ENCODE measurements at places on chromosomes 11 and 22. TPM values are rescaled to one million over a fixed set of nuclear protein-coding genes. Genes with fewer than 3 reads are reported as not detected.

- DNase-seq: no peak
Measured at GRCh38 chr22:43745783-43746356, 66.2 kb downstream of the EFCAB6 start.

GRCh38 chr11:47302853-47303252, 32.9 kb downstream of the MADD start:
- DNase-seq: no peak

- no peak for DNase-seq
Measured at GRCh38 chr11:127624306-127624856, 623.8 kb upstream of the KIRREL3 start.

DNA sequence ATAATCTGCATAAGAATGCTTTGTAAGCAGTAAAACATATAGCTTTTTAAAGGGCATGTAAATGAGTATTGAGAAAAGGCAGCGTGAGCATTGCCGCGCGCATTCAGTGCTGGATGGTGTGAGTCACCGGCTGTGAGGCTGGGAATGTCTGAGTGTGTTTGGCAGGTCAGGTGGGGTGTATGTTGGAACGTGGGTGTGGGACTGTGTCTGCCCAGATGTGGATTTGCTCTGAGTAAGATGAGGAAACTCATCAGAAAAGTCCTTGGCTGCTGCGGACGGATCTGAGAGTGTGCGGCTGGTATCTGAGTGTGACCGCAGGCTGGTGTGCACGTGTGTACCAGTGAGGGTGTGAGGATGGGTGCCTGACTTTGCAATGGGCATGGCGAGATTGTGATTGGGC, 66.2 kb upstream of the NECTIN1 start:
- DNase-seq: no peak

DNA sequence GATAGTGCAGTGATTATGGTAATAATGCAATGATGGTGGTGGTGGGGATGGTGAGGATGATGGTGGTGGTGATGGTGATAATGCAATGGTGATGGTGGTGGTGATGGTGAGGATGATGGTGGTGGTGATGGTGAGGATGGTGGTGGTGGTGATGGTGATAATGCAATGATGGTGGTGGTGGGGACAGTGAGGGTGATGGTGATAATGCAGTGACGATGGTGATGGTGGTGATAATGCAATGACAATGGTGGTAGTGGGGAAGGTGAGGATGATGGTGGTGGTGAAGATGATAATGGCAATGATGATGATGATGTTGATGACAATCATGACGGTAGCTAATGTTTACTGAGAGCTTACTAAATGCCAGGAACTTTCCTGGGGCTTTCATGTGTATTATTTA, 79.6 kb upstream of the MYOD1 start:
- DNase-seq: no peak

DNA sequence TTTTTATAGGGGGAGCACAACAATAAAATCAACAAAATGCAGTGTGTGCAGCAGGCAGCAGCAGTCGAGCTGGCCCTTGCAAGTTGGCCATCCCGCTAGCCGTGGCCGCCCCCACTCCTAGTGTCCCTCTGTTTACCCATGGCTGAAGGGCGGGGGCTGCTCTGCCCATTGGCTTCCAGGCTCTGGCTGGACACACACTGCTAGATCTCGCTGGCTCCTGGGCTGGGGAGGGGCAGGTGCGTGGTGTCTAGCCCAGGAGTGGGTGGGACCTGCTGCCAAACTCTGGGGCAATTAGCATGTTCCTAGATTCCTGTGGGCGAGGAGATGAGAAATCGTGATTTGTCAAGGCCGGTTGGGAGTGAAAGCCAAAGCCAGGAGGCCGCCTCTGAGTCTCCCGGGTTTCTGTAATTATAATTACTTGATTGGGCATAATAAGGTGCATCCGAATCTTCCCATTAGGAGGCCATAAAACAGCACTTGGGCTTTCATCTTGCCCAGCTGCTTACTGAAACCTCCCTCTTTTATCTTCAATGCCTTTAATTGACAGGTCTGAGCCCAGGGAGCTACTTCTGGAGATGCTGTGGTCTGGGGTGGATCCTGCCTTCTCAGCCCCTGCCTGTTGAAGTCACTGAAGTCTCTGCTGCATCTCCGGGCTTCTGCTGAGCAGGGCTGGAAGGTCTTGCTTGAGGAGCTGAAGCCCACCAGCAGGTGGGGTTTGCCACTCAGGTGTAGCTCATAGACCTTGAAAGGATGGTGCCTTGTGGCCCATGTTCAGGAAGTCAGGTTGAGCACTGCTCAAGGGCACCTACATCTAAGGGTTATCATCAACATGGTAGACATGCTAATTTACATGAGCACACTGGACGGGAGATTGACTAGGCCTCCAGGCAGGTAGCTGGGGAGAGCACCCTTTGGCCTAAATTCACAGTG, 44.5 kb upstream of the DKK3 start:
- DNase-seq: no peak

DNA sequence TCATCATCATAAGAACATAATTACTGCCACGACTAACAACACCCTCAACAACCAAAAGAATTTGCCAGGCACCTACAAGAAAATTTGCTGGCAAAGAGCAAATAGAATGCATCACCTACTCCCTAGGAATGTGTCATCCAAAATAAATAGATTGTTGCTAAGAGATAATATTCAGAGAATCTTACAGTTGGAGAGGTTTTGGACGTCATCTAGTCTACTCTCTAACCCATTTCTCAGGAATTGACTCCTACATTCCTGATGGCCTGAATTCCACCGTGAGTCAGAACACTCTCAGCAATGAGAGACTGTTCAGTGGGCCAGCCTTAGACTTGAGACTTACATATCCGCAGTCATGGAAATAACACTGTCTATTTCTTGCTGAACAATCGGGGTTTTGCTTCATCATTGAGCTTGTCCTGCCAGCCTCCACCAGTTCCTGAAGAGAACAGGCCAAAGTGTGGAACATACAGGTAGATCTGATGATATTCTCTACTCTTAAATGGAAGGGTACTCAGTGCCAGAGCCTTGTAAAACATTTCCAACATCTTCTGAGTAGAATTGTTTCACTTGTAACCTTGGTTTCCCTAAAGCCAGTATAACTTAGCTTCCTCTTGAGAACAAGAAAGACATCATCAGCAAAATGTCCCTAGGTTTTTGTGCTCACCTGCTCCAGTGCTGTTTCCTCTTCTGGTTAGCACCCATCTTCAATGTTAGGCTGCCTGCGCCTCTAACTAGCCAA, 8.3 kb downstream of the KIRREL3 start:
- DNase-seq: no peak

DNA sequence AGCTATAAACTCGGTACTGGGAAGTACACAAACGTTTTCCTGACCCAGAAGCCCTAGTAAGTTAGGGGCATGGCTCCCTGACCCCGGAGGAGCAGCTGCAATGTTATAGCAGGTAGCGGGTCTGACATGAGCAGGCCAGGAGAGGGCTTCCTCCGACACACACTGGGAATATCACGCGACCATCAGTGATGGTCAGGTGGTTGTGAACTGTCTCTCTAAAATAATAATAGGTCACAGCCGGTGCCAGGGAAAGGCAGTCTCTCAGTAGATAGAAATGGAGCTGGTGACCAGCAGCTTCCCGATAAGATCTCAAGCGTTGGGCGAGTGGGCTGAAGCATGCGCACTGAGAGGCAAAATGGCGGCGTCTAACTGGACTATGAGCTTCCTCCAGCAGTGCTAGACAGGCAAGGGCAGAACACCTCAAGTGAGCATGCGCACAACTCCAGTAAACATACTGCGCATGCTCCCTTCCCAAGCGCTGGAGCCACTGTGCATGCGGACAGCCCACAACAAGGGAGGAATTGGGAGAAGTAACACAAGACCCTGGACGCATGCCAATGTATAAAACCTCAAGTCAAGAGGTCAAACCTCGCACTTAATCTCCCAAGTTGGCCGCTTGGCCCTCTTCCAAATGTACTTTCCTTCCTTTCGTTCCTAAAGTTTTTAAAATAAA, 22.3 kb upstream of the TESMIN start:
- DNase-seq: no peak

DNA sequence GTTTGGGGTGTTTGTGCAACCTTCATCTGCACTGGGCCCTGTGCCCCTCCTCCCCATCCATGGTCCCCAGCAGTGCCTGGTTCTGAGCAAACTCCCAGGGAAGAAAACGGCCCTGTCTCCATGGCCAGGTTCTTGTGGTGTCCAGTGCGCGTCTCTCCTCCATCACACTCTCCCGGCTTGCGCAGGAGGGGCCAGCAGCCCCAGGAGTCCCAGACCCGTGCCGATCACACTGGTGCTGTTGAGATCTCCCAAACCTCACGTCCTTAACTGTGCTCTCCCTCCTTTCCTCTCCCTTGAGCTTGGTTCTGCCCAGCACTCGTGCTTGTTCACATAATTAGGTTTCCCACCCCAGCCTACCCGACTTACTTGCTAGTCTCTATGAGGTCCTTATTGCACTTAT, 10.9 kb upstream of the GRK2 start:
- DNase-seq: no peak

- DNase-seq: no peak
Measured at GRCh38 chr11:71286701-71287643, 34.6 kb upstream of the SHANK2 start.

- DNase-seq: no peak
Measured at GRCh38 chr11:124612045-124612444, 817 bp downstream of the PANX3 start.

GRCh38 chr11:67312187-67313021, 9.1 kb downstream of the SSH3 start:
- DNase-seq: no peak

DNA sequence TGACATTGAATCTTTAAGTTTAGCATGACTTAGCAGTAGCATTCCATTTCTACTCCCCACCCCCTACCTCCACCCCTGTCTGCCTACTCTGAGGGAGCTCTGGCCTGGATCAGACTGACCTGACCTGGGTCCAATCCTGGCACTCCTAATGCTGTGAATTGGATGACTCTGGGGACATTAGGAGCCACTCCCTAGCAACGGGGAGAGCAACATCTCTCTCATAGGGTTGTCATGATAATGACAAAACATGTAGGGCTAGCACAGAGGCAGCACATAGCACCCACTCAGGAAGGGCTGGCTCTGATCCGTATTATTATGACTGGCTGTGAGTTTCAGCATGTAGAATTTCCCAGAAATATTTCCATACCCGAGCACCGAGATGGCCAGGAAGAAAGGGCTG, 40.5 kb downstream of the CABIN1 start:
- no peak for DNase-seq

GRCh38 chr11:7605186-7605943, 67.9 kb downstream of the CYB5R2 start:
- DNase-seq: no peak

- no peak for DNase-seq
Measured at GRCh38 chr11:42093541-42093940, 634.1 kb upstream of the LRRC4C start.

- no peak for DNase-seq
Measured at GRCh38 chr11:102330231-102330630, 12.9 kb downstream of the BIRC3 start.

- DNase-seq: no peak
Measured at GRCh38 chr11:62105667-62106191, 18.1 kb upstream of the INCENP start.

GRCh38 chr11:116168459-116168787, 604.4 kb downstream of the BUD13 start:
- DNase-seq: no peak

DNA sequence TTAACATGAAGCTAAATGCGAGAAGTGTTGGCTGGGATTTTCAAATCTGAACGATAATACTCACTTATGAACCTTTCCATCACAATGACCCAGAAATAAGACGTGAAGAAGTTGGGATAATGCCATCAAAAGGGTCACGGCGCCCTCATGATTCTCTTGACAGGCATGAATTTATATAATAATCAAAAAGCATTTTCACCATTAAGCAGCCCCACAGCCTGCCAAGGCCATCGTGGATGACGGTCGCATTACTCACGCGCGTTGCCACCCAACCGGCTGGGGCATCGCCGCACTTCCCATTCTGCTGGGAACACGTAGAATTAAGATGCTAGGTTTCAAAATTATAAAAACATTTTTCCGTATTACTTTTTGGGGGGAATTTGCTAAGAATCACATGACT, 18.9 kb upstream of the GAL start:
- DNase-seq: no peak

DNA sequence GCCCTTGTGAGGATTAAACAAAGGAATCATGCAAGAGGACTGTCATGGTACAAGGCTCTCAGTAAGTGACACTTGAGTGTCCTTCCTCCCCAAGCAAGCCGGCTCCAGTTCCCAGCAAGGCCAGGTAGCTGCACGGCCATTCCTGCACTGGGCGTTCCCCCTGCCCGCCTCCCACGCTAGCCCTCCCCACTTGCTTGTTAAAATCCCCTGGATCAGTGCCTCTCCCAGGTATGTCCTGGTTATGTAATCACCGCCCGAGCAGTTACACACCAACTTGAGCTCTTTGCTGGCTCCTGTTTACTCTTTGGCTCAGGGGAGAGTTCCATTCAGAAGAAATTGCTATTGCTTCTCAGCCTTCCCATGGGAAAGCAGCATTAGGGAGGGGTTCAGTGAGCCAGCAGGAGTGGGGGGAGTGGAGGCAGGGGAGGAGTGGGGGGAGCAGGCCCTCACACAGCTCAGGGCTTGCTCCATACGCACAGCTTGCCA, 19.4 kb upstream of the MYEOV start:
- DNase-seq: no peak

- no peak for DNase-seq
Measured at GRCh38 chr11:27703481-27703880, 3.2 kb upstream of the BDNF start.

- no peak for DNase-seq
Measured at GRCh38 chr11:63549411-63549810, 12.8 kb downstream of the PLAAT4 start.

- DNase-seq: no peak
Measured at GRCh38 chr11:130299978-130300377, 14.7 kb downstream of the ZBTB44 start.

DNA sequence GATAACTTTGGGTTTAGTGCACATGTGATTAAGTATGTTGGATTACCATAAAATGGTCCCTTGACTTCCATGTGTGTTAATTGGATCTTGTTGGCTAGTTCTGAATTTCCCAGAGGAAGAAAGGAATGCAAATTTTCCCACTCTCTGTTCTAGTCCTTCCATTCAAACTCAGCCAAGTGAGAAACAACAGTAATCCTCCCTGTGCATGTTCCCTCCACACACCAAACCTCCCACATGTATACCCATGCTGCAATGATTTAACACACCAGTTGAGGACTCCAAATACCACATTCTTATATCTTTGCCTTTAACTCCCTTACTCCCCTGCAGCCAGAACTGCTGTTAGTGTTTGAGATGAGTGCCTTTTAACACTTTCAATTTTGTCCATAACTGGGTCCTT, 1158.9 kb downstream of the DLG2 start:
- no peak for DNase-seq

Gene FOLR3
- 0.17 TPM for polyA plus RNA-seq

Gene ABCC8
- polyA plus RNA-seq: 0.22 TPM

Gene MAJIN
- polyA plus RNA-seq: 1.2 TPM

Gene CRACR2B
- polyA plus RNA-seq: 13.6 TPM

Gene VPREB1
- 1.2 TPM for polyA plus RNA-seq

Gene TEX12
- polyA plus RNA-seq: 0.10 TPM
